ENCODE measurements at places on chromosomes 6 and 20. TPM values are rescaled to one million over a fixed set of nuclear protein-coding genes. Genes with fewer than 3 reads are reported as not detected.

The HLA-DRB5 gene
- total RNA-seq, result not detected

DNA sequence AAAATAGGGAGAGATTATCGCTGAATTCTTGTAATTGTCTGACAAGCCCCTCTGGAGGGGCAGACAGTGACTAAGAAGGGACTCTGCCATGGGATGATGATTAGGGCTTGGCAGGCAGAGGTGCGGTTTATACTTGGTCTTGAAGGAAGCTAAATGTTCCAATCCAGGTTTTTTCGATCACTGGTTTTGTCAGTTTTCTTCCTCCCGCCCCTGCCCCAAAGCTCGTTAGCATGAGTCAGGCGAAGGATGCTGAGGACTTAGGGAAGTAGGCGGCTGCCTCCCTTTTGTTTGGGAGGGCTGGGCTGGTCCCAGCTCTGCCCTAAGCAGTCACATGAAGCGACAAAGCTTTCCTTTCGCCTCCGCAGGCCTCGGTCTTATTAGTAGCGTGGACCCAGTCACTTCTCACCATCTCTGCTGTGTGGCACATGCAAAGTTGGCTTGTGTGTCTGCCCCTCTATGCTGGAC is 314.2 kb downstream of the CDC5L start:
- no peak for DNase-seq

- DNase-seq, result no peak
These were observed 10.5 kb downstream of the SYTL3 start for GRCh38 chr6:158660333-158660754.

- DNase-seq, result no peak
These were observed 40.0 kb upstream of the SLC2A12 start for GRCh38 chr6:134092449-134092848.

- DNase-seq, result no peak
These were observed 5.2 kb downstream of the FOXO3 start for GRCh38 chr6:108565893-108566292.

The ZBTB24 gene
- 4.9 TPM for total RNA-seq

The ADGRB3 gene
- under 0.01 TPM for total RNA-seq

GRCh38 chr6:66638099-66638498 is 931.1 kb upstream of the EYS start:
- no peak for DNase-seq

DNA sequence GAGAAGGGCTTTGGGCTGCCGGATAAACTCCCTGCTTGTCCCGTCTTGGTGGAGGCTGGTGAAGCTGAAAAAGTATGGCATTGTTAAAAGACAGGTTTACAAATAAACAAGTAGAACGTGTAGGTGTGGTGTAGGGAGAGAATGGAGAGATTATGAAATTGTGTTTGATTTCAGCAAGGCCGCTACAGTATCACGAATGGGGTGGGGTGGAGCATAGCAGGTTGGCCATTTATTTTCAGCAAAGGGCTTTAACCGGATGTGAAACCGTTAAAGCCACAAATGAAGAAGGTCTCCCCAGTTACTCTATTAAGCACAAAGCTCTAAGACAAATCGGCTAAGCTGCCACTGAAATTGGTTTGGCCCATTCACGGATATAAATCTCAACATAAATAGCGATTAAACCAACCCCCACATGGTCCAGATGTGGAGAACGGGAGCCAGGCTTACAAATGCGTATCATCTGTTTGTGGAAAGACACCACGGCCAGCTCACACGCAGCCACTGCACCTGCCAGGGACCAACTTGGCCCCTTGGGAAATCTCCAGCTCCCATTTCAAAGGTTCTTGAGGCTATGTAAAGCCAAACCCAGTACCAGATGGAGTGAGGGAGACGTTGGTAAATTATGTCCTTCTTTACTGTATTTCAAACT is 94.0 kb downstream of the ZMYND8 start:
- no peak for DNase-seq

- no peak for DNase-seq
These were observed 15.7 kb upstream of the TBC1D22B start for GRCh38 chr6:37241775-37242428.

The ANKRD66 gene
- total RNA-seq, result not detected

The ADGRF5 gene
- 502 TPM for total RNA-seq

DNA sequence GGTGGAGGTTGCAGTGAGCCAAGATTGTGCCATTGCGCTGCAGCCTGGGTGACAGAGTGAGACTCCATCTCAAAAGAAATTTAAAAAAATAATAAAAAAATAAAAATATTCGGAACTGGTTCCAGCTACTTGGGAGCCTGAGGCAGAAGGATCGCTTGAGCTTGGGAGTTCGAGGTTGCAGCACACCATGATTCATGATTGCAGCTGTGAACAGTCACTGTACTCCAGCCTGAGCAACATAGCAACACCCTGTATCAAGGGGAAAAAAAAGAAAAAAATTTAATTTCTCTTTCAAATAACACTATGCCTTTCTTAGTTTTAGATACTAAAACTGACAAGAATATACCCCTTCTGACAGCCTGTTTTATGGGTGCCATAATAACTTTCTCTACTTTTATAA is 10.5 kb downstream of the KDM1B start:
- DNase-seq, result no peak

DNA sequence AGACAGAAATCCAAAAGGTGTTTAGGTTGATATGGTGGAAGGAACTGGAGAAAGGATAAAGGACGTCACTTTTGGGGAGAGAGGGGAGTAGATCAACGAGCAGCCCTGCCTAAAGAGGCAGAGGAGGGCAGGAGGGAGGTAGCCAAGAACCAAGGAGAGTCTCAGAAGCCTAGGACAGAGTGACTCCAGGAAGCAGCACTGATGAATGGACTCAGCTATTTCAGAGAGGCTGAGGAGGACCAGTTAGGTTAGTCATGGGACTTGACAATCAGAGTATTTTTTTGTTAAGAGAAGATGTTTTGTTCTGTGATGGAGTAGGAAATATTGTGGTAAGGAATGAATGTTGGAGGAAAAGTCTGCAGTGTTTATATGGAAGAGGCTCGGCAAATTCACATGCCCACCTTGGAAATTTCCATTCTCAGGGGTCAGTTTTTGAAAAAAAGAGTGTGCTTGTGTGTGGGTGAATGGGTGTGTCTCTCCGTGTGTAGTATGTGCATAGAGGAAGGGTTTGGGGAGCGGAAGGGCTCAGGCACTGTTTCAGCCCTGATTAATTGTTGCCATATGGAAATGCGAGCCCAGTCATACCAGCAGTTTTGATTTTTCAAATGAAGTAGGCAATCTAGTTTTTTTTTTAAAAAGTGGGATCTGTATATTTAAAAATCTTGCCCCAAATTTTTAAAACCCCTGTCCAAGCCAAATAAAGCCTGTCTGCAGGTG is 303.6 kb downstream of the SAMD5 start:
- no peak for DNase-seq

DNA sequence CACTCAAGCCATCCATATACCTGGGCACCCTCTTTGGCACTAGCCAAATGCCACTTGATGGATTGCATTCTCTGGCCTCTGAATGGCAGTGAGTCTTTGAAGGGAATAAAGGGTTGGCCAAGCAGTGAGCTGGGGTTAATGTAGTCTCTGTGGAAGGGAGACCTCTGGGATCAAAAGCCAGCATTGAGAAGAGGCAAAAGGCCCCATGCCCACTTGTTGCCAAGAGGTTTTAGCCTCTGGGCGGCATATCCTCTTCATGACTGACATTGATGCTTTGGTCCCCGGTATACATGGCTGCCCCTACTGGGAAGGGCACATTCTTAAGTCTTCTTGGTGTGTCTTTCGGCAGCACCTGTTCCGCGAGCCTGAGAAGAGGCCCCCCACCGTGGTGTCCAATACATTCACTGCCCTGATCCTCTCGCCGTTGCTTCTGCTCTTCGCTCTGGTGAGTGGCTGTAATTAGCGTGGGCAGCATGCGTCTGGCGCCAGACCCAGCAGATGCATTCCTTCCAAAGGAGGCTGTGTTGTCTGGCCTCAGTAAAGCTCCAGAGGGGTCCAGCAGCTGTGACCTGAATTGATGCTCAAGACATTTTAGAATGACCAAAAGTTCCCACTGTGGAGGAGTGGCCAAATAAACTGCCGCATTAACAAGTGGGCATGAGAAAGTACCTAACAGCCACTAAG is 29.5 kb downstream of the GHRH start:
- DNase-seq, result no peak

The ATP6V1G2 gene
- total RNA-seq, result 0.18 TPM

DNA sequence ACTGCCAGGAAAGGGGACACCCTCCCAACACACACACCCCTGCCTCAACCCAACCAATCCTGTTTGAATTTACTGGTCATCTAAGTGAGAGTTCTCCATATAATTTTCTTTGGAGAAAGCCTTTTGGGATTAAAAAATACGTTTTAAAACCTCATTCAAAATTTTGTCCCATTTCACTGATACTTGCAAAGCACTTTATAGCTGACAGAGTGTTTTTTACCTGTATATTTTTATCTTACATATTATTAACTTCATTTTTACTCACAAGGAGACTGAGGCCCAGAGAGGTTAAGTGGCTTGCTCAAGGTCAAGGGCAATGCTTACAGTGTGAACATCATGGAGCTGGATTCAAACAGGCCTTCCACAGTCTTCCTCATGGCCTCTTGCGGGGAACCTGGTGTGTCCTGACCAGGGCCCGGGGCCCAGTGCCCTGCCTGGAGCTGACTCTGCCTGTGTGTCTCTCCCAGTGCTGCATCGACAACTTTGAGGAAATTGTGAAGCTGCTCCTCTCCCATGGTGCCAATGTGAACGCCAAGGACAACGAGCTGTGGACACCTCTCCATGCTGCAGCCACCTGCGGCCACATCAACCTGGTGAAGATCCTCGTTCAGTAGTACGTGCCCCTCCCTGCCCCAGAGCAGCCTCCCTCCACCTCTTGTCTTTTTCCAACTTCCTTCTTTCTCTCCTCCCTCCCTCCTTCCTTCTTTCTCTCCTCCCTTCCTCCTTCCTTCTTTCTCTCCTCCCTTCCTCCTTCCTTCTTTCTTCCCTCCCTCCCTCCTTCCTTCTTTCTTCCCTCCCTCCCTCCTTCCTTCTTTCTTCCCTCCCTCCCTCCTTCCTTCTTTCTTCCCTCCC is 30.9 kb upstream of the FAM83D start:
- DNase-seq, result no peak

DNA sequence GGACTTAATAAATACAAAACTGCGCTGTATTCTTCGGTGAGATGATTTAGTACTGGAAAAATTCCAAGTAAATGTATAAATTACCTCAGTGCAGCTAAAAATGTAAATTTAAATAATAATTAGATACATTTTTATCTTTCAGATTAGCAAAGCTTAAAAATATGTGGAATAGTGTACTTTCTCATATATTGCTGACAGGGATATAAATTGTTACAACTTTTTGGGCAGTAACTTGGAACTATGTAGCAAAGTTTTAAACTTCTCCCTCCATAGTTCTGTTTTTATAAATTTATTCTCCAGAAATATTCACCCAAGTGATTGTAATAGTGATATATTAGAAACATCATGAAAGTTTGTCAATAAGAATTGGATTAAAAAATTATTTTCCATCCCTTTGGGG is 384.6 kb upstream of the CITED2 start:
- no peak for DNase-seq

The PSMB8 gene
- 67.0 TPM for total RNA-seq

DNA sequence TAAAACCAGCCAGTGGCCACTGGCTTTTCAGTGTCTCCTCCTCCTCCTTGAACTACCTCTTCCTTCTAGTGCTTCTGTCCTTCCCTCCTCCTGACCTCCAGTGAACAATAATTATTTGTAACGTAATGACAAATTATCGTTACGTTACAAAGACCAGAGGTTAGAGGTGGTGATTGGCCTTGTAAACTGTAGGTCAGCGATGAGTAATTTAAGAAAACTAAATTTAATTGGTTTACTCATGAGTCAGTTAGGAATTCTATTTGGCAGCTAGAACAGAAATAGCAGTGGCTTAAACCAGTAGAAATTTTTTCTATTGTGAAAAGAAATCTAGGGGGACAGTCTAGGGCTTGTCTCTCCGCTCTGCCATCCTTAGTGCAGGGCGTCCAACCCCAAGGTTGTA is 38.8 kb downstream of the PPARD start:
- DNase-seq, result no peak

The HLA-DRB1 gene
- total RNA-seq, result 20.4 TPM

The SNAP25 gene
- total RNA-seq, result 0.34 TPM

The MYH7B gene
- not detected for total RNA-seq

All from glomerular endothelial cell (primary cell).